ENCODE measurements at places on chromosomes 3 and 15. TPM values are rescaled to one million over a fixed set of nuclear protein-coding genes. Genes with fewer than 3 reads are reported as not detected.

The BFSP2 gene
- not detected for total RNA-seq

The ZDHHC23 gene
- total RNA-seq = 6.8 TPM

The DAPK2 gene
- total RNA-seq = 2.2 TPM

The SV2B gene
- total RNA-seq = under 0.01 TPM

The RGMA gene
- total RNA-seq = 0.10 TPM
